ENCODE measurements at places on chromosomes 16 and 17.

DNA sequence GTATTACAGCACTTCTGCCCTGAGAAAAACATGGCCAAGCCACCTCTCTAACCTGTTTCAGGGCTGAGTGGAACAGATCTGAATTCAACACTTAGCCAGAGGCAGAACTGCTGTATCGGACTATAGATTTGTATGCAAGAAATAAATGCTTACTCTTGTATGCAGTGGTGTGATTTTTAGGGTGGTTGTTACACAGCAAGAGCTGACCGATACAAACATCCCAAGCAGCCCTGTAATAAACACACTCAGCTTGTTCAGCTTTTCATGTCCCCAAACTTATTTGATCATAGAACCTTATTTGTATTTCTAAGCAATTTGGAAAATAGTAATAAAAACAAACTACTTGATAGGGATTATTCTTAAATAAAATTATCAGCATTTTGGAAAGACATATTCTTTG lies 84.9 kb upstream of the RPH3AL start:
- no peak for DNase-seq

- no peak for DNase-seq
Measured at GRCh38 chr16:13895516-13895915, 24.4 kb upstream of the ERCC4 start.

GRCh38 chr16:5466551-5466950 lies 369.0 kb upstream of the EEF2KMT start:
- DNase-seq, result no peak

DNA sequence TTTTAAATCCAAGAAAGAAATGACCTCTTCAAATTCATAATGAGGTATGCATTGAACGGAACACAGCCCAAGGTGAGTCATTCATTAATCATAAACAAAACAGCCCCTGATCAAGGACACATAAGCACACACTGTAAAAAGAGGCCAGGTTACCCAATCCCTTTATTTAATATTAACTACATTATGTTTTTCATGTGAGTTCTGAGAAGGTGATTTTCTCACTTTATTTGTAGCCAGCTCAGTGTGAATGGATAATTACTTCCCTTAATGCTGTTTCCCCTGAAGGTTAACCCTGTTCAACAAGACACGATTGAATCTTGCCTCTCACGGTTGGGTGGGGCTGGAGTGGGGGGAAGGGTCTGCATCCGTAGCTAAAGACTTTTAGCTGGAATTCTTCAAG lies 257.3 kb upstream of the SALL1 start:
- DNase-seq, result no peak

- no peak for DNase-seq
Measured at GRCh38 chr16:64489449-64489848, 632.4 kb downstream of the CDH11 start.

DNA sequence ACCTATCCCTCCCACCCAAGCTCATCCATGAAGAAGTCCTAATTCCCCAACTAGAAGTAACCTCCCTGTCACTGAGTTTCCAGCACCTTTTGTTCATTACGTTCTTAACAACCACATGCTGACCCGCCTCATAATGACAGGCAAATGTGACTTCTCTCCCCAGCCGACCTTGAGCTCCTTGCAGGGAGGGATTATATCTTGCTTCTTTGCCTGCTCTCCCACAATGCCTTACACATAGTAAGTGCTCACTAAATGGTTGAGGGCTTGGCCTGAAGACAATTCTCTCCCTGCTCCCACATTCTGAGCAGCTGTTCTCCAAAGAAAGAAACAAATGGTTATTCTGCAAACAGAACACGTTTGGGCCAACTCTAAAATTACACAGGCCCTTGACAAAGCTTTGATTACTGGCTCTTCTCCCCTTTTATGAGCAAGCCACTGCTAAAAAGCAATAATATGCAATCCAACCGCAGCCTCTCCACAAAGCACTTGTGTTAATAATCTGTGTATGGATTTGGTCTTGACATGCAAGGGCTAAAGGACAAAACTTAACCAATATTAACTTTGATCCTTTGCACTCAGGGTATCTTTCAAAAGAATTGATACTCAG lies 23.2 kb downstream of the SLC39A11 start:
- DNase-seq, result no peak

DNA sequence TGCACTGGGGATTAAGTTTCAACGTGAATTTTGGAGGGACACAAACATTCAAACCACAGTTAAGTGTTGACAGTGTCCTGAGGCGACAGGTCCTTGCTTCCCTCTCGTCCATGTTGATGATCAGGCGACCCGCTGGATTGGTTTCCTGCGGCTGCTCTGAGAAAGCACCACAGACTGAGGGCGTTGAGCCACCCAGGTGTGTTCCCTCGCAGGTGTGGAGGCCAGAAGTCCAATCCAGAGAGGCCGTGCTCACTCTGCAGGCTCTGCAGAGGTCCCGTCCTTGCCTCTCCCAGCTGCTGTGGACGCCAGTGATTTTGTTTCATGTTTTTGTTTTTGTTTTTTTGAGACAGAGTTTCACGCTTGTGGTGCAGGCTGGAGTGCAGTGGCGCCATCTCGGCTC lies 22.4 kb upstream of the CBX2 start:
- DNase-seq, result no peak

- DNase-seq, result peak; percentile 22
Measured at GRCh38 chr17:7549401-7550055, 670 bp downstream of the TNFSF12 start.

DNA sequence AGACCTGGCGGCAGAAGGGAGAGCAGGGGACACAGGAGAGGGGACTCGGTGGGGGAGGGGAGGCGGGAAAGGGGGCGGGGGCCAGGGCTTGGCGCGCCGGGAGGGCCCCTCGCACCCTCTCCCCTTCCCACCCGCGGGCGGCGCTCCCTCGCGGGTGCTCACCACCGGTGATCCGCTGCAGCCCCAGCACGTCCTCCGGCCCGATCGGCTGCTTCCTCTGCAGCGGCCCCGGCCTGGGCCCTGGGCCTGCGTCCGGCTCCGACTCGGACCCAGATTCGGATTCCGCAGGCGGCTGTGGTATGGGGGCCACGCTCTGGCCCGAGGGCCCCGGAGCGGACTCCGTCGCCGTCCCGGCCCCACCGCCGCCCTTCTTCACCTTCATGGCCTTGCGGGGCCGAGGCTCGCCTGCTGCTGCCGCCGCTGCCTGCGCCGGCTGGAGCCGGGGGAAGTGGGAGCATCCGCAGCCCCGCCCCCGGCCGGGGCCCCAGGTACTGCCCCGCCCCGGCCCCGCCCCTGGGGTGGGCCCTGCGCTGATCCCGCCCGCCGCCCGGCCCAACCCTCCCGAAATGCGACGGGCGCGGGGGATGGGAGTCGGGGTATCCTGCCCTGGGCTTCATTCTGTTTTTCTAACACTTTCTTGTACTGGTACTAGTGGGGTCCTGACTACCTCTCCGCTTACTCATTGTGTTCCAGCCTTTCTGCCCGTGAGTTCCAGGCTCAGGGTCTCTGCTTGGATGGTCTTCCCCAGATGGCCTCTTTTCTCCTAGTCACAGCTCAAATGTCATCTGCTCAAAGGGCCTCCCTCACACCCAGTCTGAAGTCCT lies at the start of gene UNC119:
TSS of gene UNC119 (minus strand) at position 449 of the 824 bp plus-strand sequence. CDS start at position 382, 67 bp downstream.
- peak; percentile 69 for DNase-seq

- DNase-seq, result peak; percentile 14
Measured at GRCh38 chr17:72118335-72119076, 2.3 kb upstream of the SOX9 start.

DNA sequence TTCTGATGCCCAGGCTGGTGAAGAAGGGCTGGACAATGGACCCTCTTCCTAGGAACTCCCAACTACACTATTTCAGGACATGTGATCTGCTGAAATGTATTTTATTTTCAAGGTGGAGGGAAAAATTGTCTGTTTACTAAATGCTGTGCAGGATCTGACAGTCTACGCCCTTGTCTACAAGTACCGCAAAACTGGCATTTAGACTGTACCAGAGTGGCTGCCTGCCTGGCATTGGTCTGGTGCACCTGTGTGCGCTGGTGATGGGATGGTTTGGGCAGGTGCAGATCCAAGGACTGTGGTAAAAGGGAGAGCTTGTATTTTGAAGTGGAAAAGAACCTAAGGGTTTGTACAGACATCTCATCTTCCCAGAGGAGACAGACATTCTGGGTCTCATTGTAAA lies 79.7 kb downstream of the AIPL1 start:
- DNase-seq, result no peak

DNA sequence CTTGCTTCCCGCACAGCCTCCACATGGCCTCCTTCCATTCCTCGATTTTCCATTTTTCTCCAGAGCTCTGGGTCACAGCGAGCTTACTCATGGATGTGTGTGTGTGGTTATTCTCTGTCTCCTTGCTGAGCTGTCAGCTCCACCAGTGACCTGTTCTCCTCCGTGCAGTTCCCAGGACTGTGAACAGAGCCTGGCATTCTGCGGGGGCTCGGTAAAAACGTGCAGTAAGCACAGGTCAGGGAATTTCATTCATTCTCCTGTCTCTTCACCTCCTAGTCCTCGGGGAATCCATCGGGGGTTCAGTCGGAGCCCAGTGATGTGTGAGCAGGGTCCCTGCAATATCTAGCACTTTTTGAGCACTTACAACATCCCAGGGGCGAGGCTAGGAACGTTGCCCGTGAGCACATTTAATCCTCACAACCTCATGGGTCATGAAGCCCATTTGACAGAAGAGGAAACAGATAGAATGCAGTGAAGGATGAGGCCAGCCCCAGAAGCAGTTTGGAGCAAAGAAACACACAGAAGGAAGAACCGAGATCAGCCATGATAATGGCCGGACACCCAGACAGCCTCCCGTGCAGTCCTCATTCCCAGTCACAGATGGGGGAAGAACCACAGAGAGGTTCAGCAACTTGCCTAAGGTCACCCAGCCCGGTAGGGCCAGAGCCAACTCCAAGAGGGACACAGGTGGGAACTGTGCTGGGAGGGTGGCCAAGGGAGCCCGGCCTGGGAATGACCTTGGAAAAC lies 183.2 kb upstream of the GSE1 start:
- peak; percentile 57 for DNase-seq

DNA sequence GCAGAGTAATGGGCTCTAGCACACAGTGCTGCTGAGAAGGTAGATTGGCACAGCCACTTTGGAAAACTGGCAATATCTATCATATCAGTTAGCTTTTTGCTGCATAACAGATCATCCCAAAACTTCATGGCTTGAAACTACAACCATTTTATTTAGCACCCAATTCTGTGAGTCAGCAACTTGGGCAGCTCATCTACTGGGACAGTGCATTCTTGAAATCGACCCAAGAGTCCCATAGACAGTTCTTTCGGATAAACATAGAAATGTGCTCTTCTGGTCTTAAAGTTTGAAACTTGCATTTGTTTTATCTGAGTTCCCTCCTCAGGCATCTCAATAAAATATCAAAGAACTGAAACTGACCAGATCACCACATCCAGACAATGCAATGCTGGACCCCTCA lies 76.7 kb downstream of the CEP112 start:
- no peak for DNase-seq

DNA sequence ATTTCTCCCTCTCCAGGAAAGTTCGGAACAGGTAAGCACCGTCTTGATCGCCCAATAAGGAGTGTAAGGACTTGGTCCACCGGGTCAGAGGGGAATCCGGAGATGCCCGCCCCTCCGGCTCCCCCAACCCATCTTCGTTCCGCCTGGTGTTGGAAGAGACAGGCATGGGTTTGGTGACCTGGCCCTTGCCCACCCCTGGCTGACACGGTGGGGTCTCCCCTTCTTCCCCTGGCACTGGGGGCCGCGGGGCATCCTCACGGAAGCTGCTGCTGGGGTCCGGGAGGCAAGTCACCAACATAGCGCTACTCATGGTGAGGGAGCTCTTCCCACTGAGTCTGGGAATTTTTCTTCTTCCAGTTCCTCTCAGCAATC lies 3.2 kb downstream of the AXIN2 start:
- no peak for DNase-seq

- DNase-seq, result no peak
Measured at GRCh38 chr16:12276576-12276975, 300.0 kb downstream of the SNX29 start.

DNA sequence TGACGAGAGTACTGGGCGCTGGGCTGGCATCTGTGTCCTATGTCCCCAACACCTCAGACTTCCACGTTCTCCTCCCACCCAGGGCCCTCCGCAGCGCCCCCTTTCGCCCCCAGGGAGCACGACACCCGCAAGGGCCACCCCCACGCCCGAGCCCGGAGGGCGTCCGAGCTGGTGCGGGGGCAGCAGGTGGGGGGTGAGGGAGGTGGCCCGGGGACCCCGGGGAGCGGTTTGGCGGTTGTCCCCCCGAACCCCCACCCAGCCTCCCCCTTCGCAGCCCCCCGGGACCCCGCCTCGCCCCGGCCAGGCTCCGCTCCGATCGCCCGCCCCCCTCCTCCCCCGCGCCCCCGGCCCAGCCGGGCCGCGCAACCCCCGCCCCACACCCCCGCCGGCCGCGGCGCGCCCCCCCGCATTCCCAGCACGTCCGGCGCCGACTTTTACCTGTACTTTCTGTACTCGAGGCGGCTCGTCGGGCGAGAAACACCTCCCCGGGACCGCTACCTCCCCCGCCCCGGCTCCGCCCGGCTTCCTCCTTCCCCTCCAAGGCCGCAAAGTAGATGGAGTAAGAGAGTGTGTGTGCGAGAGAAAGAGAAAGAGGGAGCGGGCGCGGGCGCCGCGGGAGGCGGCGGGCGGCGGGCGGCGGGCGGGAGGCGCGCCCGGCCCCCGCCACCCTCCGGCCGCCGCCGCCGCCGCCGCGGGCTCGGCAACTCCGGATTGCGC lies 901 bp downstream of the CDYL2 start:
- DNase-seq, result peak; percentile 16

- no peak for DNase-seq
Measured at GRCh38 chr17:76969598-76970172, 101.5 kb downstream of the MGAT5B start.

GRCh38 chr16:9308356-9308801 lies 216.9 kb downstream of the HAPSTR1 start:
- no peak for DNase-seq

GRCh38 chr17:296906-297690 lies 55.5 kb downstream of the RPH3AL start:
- no peak for DNase-seq

DNA sequence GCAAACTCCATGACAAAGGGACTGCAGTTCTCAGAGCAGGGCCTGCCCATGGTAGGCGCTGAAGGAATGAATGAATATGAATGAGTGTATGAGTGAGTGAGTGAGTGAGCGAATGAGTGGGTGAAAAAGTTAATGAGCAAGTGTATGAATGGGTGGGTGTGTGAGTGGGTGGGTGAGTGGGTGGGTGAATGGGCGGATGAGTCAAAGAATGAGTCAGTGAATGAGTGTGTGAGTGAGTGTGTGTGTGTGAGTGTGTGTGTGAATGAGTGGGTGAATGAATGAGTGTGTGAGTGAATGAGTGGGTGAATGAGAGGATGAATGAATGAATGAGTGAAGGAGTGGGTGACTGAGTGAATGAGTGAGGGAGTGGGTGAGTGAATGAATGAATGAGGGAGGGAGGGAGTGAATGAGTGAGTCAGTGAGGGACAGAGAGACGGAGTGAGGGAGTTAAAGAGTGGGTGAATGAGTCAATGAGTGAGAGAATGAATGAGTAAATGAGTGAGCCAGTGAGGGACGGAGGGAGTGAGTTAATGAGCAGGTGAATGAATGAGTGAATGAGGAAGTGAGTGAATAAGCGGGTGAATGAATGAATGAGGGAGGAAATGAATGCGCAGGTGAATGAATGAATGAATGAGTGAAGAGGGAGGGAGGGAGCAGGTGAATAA lies 11.1 kb upstream of the CHMP6 start:
- DNase-seq, result no peak

- DNase-seq, result no peak
Measured at GRCh38 chr17:57781386-57782061, 36.4 kb upstream of the CCDC182 start.

- no peak for DNase-seq
Measured at GRCh38 chr17:67165201-67165600, 79.8 kb downstream of the HELZ start.

Measured in naive thymus-derived CD8-positive, alpha-beta T cell (primary cell).